B cell (primary cell): ENCODE measurements at places on chromosomes 11 and 22.

DNA sequence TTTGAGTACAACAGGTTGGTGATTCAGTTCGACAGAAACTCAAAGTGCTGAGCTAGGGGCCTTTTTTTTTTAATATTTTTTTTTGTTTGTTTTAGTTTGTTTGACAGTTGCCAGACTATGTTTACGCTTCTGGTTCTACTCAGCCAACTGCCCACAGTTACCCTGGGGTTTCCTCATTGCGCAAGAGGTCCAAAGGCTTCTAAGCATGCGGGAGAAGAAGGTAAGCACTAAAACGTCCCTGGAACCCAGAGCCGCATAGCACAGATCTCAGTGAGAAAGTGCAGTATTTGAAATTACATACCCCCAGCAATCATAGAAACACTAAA, 649 bp downstream of the PRRG4 start:
- no peak for DNase-seq

GRCh38 chr22:50673231-50674129, 857 bp downstream of the SHANK3 start:
- DNase-seq = peak; percentile 70

GRCh38 chr11:77063861-77064260, 2.9 kb upstream of the CAPN5 start:
- no peak for DNase-seq

DNA sequence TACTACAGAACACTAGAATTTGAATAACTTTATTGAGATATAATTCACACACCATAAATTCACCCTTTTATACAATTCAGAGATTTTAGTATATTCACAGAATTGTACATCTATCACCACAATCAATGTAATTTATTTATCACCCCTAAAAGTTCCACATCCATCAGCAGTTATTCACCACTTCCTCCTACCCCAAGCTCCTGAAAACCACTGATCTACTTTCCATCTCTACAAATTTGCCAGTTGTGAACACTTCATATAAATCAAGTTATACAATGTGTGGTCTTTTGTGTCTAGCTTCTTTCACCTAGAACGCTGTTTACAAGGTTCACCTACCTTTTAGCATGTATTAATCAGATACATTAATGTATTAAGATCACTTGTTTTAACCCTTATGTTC, 179.6 kb downstream of the TTC28 start:
- DNase-seq = no peak

DNA sequence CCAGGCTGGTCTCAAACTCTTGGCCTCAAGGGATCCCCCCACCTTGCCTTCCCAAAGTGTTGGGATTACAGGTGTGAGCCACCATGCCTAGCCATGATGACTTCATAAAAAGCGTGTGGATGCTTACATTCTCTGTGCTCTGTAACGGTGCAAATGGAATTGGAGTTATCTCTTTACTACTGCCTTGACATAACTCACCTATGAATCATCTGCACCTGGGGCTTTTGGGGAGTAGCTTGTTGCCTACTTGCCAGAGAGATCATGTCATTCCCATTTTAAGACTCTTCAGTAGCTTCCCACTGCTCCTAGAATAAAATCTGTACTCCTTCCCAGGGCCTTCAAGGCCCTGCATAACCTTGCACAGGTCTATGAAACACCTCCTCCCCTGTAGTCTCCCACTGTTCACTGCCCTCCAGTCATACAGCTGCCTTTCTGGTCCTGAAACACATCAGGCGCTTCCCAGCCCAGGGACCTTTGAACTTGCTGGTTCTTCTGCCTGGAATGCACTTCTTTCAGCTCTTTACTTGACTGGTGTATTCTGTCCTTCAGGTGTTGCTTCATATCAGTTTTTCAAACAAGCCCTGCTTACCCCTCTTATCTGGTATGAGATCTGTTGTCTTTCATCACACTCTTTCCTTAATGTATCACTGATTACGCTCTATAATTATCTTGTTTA, 19.6 kb upstream of the MOGAT2 start:
- no peak for DNase-seq

DNA sequence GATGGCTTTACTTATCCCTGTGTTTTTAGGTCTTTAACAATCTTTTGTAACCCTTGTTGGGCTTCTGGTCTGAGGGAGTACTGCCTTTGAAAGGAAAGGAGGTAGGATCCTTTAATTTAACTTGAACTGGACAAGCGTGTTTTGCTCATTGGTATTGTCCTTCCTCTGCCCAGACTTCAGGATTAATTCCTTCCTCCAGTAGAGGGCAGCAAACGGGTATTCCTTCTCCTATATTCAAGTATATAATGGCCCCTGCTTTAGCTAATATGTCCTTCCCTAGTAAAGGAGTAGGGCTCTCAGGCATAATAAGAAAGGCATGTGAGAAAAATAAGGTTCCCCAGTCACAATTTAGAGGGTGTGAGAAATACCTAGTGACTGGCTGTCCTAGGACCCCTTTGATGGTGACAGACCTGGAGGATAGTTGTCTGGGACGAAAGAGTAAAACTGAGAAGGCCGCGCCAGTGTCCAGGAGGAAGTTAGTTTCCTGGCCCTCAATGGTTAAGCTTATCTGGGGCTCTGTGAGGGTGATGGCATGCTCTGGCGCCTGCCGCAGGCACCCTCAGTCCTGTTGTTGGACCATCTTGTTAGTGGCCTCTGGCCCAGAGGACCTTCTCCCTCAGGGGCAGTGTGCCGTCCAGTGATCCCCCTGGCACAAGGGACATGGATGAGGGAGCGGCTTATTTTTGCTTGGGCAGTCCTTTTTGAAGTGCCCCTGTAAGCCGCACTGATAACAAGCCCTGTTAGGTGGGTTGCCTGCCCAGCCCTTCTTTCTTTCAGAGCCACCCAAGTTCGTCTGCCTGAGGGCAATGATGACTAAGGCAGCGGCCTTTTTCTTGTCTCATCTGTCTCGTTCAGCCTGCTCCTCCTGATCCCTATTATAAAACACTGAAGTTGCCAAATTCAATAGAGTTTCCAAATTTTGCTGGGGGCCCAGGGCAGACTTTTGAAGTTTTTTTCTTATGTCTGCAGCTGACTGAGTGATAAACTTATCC, 51.8 kb downstream of the C11orf71 start:
- peak; percentile 59 for DNase-seq

GRCh38 chr11:13009476-13009920, 382 bp downstream of the RASSF10 start:
- DNase-seq = peak; percentile 5

DNA sequence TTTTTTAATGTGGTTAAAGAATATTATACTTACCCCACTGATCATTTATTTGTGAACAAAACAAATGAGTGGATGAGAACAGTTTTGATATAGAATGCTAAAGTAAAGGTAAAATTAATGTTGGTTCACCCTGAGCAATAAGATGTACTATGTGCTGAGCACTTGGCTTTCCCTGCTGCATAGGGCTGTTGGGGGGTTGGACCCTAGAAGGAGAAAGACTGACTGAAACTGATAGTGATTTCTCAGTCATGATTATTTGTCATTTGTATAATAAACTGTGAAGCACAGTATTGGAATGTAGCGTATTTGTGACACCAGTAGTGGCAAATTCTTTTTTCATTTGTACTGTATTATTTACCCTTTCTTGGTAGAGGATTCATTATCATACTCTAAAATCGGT, 63.3 kb downstream of the PRMT3 start:
- no peak for DNase-seq

- no peak for DNase-seq
These were observed 9.8 kb downstream of the PPP6R3 start for GRCh38 chr11:68470304-68470811.

DNA sequence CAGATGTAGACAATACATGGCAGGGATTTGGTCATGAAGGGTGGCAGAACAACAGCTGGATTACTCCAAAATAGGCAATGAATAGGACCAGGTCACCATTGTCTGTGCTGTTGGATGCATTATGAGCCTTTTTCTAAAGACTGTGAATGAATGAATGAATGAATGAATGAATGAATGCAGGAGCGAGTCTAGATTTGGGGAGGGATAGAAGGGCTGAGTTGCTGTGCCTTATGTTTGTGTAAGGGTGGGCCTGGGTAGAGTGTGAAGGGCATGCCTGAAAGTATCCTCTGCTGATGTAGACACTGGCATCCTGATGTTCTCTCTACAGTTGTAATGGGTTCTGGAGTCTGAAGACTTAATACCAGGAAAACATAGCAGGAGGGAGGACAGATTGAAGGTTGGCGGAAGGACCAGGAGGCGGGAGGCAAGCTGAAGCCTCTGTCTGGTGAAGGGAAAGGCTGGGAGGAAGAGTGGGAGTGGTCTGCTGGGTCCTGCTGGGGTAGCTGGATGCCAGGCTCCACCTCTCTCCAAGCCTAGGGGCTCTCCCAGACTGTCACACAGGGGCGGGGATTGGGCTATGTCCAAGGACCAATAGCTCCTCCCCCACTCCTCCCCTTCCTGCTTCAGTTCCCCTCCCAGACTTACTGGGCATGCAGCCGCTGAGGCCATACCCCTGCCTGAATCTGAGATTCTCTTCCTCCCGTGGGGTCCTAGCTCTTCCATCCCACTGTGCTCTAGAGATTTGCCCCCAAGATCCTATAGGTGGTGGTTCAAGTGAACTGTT, 4.8 kb downstream of the TRIM3 start:
- no peak for DNase-seq

GRCh38 chr11:110761991-110762390, 49.8 kb upstream of the ARHGAP20 start:
- DNase-seq = no peak

GRCh38 chr22:44523981-44524759, 26.1 kb upstream of the RTL6 start:
- DNase-seq = no peak

- peak; percentile 51 for DNase-seq
These were observed 430.4 kb downstream of the TBC1D22A start for GRCh38 chr22:47192651-47193437.

DNA sequence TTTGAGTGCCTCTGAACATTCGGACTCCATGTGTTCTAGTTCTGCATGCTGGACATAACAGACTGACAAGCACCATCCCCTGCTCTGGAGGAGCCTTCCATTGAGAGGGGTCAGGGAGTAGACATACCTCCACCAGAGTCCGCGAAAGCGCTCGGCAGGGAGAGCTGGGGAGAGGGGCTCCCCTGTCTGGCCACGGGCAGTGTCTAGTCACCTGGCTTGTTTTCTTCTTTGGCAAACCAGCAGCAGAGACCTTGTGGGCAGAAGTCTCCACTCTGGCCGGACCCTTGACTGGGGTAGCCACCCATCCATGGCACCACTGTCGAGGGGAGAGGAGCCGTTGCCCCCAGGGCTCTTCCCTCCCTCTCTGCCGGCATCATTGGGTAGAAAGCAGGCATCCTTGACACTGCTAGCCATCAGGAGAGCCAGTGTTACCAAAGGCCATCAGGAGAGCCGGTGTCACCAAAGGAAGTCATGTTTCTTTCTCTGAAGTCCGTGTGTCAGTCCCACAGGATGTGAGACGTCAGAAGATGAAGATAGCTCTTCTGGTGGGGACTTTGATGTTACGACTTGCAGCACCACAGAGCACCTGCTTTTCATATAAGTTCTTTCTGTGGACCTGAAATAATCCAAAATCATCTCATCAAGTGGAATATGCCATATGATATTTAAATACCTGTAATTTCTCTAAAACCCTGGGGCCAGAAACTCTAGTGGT, 305.6 kb downstream of the TBC1D22A start:
- no peak for DNase-seq

DNA sequence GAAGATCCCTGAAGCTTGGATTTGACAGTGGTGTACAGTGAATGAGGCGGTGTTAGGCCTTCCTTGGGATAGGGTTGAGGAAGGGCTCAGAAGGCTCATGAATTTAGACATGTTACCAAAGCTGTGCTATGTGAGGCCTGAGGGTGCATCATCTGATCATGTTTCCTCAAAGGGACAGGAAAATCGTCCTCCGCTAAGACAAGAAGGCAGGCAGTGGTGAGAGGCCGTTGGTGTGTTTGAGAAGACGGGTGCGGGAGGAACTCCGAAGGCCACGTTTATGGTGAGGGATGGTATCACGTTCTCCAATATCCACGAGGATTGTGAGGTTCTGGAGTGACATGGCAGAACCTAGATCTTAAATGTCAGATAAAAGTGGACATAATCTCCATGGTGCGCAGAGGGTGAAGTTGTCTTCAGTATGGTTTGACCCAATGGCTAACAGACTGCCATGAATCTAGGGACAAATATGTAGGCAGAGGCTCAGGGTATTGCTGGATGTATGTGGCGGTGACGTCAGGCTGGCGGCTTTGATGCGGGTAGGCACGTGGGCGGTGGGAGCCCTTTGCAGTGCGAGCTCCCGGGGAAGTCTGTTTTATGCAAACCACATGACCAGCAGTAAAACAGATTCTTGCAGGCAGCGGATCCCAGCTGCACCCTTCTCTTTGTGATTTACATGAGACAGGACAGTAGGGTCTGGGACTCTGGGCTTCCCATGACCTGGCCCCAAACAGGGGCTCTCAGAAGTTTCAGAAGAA, 242.3 kb upstream of the B3GAT1 start:
- DNase-seq = no peak

DNA sequence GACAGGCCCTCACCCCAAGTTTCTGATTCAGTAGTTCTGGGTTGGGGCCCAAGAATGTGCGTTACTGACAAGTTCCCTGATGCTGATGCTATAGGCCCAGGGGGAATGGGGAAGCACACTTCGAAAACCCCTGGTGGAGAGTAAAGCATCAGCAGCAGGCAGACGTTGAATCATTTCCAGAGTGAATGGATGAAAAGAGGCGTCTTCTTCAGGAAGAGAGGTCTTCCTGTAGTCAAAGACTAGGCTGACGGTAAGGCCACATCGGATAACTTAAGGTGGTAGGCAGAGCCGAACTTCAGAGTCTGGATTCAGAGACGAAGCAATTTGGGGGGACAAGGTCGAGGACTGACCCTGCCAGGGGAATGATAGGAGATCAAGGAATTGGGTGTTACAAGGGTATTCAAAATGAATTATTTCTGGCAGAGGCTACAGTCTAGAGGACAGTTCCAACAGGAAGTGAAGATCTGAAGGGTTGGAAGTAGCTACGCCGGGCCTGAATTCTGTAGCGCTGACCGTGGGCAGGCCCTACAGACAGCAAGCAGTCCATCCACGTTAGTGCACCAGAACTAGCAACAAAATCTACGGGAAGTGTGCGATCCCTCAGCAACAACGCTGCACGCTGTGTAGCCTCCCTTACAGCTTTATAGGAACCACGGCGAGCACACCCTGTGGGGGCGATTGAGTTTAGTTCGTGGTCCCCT, 862 bp upstream of the CENATAC start:
- peak; percentile 64 for DNase-seq

GRCh38 chr11:92931746-92932422, 37.6 kb upstream of the MTNR1B start:
- no peak for DNase-seq

DNA sequence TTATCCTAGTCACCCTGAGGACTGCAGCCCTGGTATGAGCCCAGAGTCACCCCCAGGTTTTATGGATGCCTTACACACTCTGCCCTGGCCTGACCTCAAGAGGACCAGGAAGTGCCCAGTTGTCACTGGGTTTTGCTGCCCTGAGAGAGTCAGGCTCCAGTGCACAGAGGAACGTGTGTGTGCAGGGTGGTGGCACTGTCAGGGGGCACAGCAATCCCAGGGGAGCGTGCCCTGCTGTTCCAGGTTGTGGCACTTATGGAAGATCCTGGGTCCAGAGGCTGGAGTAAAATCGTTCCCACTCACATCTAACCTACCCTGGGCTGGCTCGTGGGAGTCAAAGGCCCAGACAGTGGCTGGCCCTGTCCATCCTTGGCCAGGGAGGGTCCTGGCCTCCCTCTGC, 7.6 kb downstream of the APOBEC3A start:
- no peak for DNase-seq

- no peak for DNase-seq
These were observed 426.0 kb upstream of the DDI1 start for GRCh38 chr11:103610435-103610834.

GRCh38 chr11:59012398-59013265, 73.3 kb downstream of the GLYATL1 start:
- no peak for DNase-seq

- peak; percentile 6 for DNase-seq
These were observed 42.5 kb downstream of the SBF1 start for GRCh38 chr22:50432131-50432876.

GRCh38 chr11:67277231-67277961, 11.1 kb downstream of the GRK2 start:
- peak; percentile 96 for DNase-seq
